ENCODE measurements at places on chromosomes 7 and 10.
A peak's percentile ranks its signal among the peaks of the same experiment; 100 is the strongest.

DNA sequence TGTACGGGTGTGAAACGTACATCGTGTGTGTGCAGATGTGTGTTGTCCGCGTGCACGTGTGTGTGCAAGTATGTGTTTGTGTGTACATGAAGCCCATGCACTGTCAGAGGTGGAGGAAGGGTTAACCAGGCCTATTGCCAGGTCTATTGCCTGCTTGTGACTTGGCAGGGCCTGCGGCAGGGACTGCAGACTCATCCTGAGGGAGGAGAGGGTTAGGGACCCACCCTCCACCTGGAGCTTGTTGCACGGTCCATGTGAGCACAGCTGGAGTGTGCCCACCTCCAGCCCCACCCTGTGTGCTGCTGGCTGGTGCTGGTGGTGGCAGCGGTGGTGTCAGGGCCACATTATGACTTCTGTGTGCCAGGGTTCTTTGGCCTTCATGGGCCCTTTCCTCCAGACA is 7.1 kb upstream of the AQP1 start:
- DNase-seq = no peak

GRCh38 chr10:119221666-119222065 is 14.3 kb downstream of the GRK5 start:
- DNase-seq = peak; percentile 4

- DNase-seq = no peak
Measured at GRCh38 chr7:13293264-13294002, 606.0 kb downstream of the ARL4A start.

GRCh38 chr7:31126976-31127375 is 74.9 kb downstream of the ADCYAP1R1 start:
- no peak for DNase-seq

DNA sequence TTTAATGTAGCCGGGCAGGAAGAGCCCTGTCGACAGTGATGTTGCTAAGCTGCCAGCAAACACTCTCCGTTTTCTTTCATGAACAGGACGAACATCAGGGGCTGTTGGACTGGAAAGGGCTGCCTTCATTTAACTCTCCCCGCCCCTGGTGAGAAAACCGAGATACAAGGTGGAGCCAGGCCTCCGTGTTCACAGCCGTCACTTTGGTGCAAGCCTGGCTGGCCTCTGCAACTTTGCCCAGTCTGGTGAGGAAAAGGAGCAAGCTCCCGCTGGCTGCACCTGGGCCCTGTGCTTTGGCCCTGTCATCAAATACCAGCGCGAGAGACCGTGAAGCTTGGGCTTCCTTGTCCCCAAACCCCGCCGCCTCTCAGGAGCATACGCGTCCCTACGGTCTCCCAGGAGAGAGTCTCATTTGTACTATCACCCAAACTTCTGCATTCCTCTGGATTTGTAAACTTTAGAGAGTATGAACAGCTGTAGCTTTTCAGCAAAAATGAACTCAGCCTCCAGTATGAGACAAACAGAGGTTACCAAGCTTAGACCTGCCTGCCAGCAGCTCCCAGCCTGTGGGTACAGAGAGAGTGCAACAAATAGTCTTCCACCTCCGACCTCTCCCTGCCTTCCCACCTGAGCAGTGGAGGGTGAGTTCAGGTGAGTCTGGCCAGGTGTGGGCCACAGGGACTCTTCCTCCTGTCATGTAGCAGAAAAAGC is 445.3 kb upstream of the MGMT start:
- DNase-seq = no peak

GRCh38 chr7:14628516-14628915 is 274.0 kb downstream of the DGKB start:
- DNase-seq = no peak

- no peak for DNase-seq
Measured at GRCh38 chr10:6006546-6006945, 29.2 kb upstream of the IL15RA start.

DNA sequence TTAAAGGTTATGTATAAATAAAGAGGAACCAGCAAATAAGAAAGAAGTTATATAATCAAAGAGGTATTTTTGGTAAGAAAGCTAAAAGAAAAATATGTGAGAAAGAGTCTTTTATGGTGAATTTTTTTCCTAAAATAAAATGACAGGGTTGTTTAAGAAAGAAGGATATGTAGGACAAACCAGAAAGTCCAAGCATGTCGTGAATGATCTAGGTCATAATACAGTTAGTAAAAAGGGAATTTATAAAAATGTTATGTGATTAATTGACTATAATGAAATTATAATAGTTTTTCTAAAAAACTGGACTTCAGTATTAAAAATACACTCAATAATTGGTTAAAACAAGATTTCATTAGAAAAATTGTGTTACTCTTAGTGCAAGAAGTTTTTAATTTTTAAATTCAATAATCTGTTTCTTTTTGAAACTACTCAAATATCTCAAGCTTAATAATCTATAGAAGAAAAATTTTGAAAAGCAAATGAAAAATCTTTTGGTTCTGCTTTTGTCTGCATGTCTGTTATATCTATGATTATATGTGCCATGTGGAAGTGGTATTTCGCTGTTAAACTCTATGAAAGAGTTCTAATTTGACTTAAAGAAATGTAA is 23.3 kb downstream of the AVL9 start:
- no peak for DNase-seq

DNA sequence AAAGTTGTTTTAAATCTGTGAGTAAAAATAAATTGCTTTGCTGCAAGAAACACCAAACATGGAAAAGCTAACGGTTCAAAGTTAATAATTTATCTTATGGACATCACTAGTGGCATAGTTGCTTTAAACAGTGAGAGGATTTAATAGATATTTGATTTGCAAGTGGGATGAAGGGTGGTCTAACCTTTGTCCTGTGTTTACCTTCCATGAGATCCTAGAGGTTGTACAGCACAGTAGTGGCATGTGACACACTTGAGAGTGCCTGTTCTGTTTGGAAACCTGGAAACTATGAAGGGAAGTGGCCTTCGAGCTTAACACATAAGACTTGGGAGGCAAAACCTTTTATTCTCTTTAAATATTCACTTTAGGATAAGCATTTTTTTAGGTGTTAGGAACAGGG is 16.0 kb downstream of the EGFR start:
- no peak for DNase-seq

- DNase-seq = no peak
Measured at GRCh38 chr10:3425261-3425660, 252.7 kb upstream of the PITRM1 start.
